Peyer's patch (tissue), 4 donors: ENCODE measurements at places on chromosomes 16 and 17. TPM values are rescaled to one million over a fixed set of nuclear protein-coding genes. Genes with fewer than 3 reads are reported as not detected.

DNA sequence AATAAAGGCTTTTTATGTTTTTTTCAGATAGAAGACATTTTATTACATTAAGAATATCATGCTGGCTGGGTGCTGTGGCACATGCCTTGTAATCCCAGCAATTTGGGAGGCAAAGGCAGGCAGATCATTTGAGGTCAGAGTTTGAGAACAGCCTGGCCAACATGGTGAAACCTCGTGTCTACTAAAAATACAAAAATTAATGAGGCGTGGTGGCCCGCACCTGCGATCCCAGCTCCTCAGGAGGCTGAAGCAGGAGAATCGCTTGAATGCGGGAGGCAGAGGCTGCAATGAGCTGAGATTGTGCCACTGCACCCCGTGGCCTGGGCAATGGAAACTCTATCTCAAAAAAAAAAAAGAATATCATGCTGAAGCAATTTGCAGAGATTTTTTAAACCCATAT lies 29.1 kb upstream of the HAPSTR1 start:
- no peak for DNase-seq
- H3K4me3 ChIP-seq = no peak overlapping the region

DNA sequence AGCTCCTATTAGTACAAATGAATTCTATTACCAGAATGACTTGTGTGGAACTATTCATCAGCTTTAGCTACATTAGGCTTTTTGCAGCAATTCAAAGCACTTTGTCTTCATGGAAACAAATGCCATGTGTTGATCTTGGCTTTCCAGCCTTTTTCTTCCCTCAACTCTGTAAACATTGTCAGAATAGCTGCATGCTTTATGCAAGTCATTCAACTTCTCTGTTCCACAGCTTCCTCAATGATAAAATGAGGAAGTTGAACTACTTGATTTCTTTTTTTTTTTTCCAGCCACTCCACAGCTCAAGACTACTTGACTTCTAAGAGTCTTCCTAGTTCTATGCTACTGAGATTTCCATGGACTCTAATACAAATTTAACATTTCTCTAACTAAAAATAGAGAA lies 41.1 kb downstream of the KIAA0753 start:
- H3K36me3 ChIP-seq = no peaks in the 10 kb centered on the region
- no peaks in the 10 kb centered on the region for H3K4me1 ChIP-seq
- H3K4me3 ChIP-seq = no peak overlapping the region
- no peak for DNase-seq
- H3K27me3 ChIP-seq = no peaks in the 10 kb centered on the region
- H3K27ac ChIP-seq = no peak overlapping the region

GRCh38 chr17:75406222-75406615 lies 741 bp upstream of the GRB2 start:
- H3K36me3 ChIP-seq = no peaks in the 10 kb centered on the region
- peak; percentile 7 for DNase-seq
- no peaks in the 10 kb centered on the region for H3K4me1 ChIP-seq
- peak overlapping the region; percentile 99 for H3K4me3 ChIP-seq

GRCh38 chr16:88560714-88561484 lies 9.3 kb upstream of the ZC3H18 start:
- H3K4me1 ChIP-seq = no peaks in the 10 kb centered on the region
- H3K36me3 ChIP-seq = no peaks in the 10 kb centered on the region
- DNase-seq = no peak
- no peak overlapping the region for H3K4me3 ChIP-seq
- no peaks in the 10 kb centered on the region for H3K27me3 ChIP-seq

EXOC3L1 gene
- 5.3 TPM for total RNA-seq

SMIM5 gene
- 97.1 TPM for total RNA-seq
